ENCODE measurements at places on chromosomes 13 and 19. TPM values are rescaled to one million over a fixed set of nuclear protein-coding genes. Genes with fewer than 3 reads are reported as not detected.

Gene RFPL4A
- total RNA-seq = not detected

Gene SH2D3A
- 23.2 TPM for total RNA-seq

Gene POLR1G
- 7.6 TPM for total RNA-seq

Gene ZBTB32
- 181 TPM for total RNA-seq

Gene GNG7
- 1.1 TPM for total RNA-seq
